GM23338 (cell line): ENCODE measurements at places on chromosomes 2 and 18.

DNA sequence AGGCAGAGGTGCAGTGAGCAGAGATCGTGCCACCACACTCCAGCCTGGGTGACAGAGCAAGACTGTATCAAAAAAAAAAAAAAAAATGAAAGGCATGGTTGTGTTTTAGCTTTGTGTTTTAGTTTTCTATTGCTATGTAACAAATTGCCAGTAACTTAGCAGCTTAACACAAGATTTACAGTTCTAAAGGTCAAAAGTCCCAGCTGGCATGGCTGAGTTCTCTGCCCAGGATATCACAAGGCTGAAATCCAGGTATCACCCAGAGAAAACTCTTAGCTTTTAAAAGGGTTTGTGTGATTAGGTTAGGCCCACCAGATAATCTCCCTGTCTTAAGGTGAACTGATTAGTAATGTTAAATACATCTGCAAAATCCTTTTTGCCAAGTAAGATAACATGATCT lies 107.7 kb upstream of the YPEL5 start:
- no peak for DNase-seq

DNA sequence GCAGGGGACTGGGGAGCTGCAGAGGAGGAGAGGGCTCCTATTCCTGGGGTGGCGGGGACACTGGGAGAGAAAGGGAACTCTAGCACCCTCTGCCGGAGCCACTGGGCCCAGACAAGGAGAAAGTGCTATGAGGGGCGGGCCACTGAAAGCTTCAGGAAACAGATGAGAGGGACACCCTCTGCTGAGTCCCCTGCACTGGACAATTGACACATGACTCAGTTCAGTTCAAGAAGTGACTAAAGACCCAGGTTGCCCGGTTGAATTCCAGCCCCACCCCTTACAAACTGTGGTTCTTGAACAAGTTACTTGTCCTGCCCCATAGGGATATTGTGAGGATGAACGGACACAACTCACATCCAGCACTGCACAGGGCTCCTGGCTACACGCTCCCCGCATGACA lies 5.0 kb downstream of the RUFY4 start:
- DNase-seq: peak; percentile 78

GRCh38 chr18:77046409-77046808 lies 86.2 kb downstream of the MBP start:
- no peak for DNase-seq

DNA sequence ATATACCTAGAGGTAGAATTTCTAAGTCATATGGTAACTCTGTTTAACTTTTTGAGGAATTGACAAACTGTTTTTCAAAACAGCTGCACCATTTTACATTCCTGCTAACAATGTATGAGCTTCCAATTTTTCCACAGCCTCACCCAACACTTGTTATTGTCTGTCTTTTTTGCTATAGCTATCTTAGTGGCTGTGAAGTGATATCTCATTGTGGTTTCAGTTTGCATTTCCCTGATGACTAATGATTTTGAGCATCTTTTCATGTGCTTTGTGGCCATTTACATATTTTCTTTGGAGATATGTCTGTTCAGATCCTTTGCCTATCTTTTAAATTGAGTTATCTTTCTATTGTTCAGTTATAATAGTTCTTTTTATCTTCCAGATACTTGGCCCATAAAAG lies 273.8 kb downstream of the AGPS start:
- no peak for DNase-seq

GRCh38 chr2:230708204-230708603 lies 4.4 kb upstream of the CAB39 start:
- no peak for DNase-seq

DNA sequence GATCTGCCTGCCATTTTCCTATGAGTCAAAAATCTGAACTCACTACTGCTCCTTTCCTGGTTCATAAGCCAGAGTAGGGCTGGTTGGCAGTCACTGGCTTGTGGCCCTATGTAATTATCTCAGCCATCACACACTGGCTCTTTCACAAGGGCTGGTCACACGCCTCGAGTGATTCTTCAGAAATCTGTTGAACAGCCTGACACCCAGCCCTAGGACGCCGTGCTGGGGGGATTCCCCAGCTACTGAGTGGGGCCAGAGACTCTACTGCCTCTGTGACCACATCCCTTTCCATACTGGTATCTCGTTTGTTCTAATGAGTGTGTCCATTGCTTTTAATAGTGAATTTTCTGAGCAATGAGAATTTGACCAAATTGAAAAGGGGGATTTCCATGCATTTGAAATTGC lies 45.8 kb upstream of the RBM44 start:
- DNase-seq: no peak
